ENCODE measurements at places on chromosomes 16 and 17.

DNA sequence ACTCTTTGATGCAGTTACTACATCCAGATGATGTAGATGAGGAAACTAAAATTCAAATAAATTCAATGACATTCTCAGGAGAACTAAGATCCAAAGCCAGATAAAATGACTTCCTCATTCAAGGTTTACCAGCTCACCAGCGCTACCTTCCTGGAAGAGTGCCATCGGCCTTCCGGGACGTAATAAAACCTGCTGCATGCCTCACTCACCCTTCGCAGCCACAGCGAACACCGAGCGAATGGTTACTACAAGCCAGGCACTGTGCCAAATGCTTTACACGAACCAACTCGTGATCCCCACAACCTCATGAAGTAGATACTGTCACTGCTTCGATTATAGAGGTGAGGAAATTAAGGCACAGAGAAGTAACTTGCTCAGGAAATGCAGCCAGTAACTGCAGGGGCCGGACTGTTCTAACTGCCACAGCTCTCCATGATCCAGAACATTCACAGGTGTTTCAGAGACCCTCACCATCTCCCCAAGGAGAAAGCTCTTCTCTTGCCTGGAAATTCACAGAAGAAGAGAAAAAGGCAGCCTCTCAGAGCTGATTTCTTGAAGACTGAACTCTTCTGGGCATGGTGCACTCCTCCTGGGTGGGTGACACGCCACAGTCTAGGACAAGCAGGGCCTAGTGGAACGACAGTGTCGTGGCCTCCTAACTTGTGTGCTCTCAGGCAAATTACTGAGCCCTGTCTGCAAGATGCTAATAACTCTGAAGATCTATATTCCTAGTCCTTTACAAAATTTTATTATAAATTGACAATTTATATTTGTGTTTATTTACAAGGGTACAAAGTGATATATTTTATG is 46.8 kb downstream of the HIC1 start:
- no peak for DNase-seq

- no peak for DNase-seq
Observed at GRCh38 chr17:58244963-58245362, 6.6 kb downstream of the LPO start.

- no peak for DNase-seq
Observed at GRCh38 chr16:77951788-77952187, 70.6 kb upstream of the CLEC3A start.

DNA sequence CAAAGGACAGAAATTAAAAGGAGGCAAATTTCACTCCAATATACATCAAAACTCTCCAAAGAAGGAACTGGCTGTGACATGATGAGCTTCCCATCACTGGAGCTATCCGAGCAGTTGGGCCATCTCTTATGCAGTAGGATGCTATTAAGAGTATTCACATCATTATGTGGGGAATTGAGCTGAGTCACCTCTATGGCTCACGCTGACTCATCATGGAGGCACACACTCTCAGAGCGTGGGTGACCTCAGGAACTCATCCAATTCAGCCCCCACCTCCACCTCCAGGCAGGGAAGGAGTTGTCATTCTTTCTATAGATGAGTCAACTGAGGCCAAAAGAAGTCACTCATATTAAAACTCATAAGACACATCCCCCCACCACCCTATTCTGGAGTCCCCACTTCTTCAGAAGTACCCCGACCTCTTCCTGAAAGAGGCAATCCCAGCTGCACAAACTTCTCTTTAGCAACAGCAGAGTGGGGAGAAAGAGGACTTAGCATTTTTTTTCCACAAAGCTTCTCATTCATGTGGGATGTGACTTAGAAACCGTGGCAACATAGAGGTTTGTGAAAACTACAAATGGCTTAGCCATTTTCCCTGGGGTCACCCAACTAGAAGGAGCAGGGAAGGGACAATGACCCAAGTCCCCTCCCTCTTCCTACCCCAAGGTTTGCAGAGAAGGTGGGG is 32.5 kb downstream of the ABCC12 start:
- no peak for DNase-seq
